ENCODE measurements at places on chromosomes 13 and 19.
A peak's percentile ranks its signal among the peaks of the same experiment; 100 is the strongest.

GRCh38 chr19:5030136-5030820, 61.4 kb downstream of the KDM4B start:
- DNase-seq: no peak

GRCh38 chr13:60540276-60540675, 143.3 kb downstream of the TDRD3 start:
- DNase-seq: no peak

- DNase-seq: no peak
These were observed 52.5 kb downstream of the POSTN start for GRCh38 chr13:37546087-37546486.

DNA sequence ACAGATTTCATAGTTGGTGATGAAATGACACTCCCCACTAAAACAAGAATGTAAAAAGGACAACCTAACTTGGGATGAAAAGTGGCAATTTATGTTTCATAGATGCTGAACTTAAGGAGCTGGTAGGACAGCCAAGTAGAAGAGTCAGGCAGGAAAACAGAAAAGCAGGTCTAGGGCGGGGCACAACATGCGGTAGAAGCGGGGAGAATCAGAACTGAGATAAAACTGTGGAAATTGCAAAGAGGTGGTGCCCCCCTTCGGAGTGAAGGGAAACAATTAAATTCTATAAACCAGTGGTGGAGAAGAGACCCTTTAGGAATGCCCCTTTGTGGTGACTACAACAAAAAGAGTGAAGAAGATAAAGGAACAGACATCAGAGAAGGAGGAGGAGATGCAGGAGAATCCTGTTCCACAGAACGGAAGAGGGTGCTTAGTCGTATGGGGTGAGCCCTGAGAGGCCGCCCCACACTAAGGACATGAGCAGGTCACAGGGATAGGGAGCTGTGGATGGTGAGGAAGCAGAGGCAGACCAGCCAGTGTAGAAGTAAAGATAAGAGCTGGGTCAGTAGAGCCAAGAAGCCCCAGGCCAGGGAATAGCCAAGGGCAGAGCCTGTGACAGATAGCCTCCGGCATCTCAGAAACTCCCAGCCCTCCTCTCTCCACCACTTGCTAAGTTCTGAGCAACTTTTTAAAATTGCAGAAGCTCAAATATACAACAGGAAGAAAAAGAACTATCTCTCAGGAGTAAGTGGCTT, 100.3 kb upstream of the DOCK9 start:
- no peak for DNase-seq

DNA sequence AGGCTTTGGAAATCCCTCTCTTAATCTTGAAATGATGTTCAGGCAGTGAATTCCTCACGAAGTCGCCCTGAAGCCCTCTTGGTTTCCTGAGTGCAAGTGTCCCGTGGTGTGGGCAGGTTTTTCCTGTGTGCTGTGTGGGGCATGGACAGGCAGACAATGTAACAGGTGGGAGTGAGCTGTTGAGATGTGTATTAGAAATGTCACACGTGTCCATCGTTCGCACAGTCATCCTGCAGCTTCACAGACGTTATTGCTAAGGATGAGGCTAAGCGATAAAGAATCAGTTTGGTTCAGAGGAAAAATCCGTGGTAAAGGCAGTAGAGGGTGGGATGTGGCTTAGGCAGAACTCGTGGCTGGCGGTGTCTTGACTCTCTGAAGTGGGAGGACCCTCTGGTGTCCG, 51.7 kb downstream of the SMARCA4 start:
- DNase-seq: no peak

DNA sequence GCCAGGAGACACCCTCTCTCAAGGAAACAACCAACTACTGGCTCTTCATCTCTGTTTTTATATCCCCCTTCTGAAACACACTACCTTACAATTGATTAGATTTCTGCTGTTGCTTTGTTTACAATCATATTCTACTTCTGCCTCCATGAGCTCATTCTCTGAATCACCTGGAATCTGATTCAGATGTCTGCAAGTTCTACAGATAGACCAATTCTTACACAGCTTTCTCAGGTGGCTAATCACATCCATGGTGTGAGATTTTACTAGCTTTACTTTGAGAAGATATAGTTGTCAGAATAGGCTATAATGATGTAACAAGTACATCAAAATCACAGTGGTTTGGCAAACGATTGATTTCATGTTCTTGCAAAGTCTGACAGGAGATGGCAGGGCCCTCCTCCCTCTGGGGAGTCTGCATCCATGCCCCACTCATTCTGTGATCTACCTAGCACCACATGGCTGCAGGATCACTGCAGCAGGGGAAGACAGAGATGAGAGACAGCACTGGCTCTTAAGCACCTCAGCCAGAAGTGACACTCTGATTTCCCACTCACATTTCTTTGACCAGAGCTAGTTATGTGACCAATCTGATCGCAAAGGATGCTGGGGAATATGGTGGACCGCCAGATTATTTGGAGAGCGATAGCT, 243.7 kb downstream of the FOXO1 start:
- DNase-seq: no peak

DNA sequence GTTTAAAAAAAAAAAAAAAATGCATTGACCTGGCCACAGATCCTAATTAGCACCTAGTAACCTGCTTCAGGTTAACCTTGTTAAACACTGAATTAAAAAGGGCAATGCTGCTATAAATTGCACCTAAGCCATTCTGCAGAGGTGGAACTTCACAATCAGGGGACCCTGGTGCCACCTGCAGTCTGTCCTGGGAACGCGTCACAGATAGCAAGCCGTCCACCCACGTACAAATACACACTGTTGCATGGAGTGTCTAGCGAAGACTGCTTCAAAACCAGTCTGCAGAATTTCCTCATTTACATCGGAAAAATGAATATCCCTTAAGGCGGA, 169.3 kb downstream of the COL4A1 start:
- no peak for DNase-seq

DNA sequence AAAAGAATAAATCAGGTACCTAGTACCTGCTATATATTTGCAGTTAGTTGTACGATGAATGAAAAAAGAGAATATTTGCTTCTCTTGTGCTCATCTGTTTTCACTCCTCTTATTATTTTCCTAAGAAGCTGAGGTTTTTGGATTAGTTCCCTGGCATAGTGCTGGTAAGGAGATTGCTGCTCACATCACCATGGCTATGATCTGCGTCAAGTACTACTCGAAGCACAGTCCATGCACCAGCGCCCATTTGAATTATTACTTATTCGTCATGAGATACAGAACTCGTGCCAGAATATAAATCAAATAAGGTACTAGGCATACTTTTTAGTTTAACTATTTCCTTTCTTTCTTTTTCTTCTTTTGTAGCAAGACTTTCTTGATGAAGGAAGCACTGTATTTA, 7.1 kb downstream of the SERTM1 start:
- DNase-seq: no peak

- DNase-seq: no peak
These were observed 132.6 kb downstream of the EFNB2 start for GRCh38 chr13:106402866-106403265.

DNA sequence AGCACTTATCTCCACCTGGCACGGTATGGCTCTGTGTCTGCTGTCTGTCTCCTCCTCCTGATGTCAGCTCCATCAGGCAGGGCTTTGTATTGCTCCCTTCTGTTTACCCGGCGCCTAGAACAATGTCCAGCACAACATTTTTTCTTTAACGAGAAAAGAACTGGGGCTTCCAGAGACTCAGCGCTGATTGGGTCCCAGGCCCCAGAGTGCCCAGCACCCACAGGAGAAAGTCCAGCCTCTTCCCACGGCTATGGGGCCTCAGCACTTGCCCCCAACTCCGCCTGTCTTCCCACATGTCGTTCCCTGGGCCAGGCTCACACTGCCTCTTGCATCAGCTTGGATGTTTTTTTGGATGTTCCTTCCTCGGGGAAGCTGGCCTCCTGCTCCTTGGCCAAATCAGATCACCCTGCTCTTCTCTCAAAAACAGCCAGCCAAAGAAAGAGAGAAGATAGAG, 6.9 kb downstream of the MYPOP start:
- no peak for DNase-seq

- DNase-seq: peak; percentile 96
These were observed 1.3 kb downstream of the HCST start for GRCh38 chr19:35903550-35904179.

- peak; percentile 41 for DNase-seq
These were observed 226.3 kb downstream of the SLC7A1 start for GRCh38 chr13:29369060-29369743.

DNA sequence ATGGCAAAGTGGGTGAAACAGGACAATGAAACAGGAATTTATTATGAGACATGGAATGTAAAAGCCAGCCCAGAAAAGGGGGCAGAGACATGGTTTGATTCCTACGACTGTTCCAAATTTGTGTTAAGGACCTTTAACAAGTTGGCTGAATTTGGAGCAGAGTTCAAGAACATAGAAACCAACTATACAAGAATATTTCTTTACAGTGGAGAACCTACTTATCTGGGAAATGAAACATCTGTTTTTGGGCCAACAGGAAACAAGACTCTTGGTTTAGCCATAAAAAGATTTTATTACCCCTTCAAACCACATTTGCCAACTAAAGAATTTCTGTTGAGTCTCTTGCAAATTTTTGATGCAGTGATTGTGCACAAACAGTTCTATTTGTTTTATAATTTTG, 8.6 kb downstream of the CLN5 start:
- DNase-seq: no peak

DNA sequence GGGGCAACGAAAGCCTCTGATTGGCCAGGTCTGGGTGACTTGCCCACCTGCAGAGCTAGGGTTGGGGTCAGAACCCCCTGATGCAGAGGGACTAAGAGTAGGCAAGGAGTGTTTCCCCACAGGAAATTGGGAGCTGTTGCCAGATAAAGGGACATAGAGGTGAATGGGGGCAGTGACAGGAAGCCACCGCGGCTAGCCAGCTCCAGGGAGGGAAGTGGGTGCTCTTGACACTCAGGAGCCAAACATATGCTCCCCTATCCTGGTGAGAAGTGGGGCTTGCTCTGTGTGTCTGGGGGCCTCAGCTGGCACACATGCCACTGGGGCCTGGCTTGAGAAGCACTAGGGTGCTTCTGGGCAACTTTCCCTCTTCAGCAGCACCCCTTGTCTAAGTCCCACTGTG, 26.0 kb downstream of the WDR88 start:
- peak; percentile 55 for DNase-seq

GRCh38 chr19:4556597-4557127, 2.8 kb downstream of the SEMA6B start:
- no peak for DNase-seq

GRCh38 chr19:30634996-30635975, 263.1 kb downstream of the ZNF536 start:
- DNase-seq: no peak

DNA sequence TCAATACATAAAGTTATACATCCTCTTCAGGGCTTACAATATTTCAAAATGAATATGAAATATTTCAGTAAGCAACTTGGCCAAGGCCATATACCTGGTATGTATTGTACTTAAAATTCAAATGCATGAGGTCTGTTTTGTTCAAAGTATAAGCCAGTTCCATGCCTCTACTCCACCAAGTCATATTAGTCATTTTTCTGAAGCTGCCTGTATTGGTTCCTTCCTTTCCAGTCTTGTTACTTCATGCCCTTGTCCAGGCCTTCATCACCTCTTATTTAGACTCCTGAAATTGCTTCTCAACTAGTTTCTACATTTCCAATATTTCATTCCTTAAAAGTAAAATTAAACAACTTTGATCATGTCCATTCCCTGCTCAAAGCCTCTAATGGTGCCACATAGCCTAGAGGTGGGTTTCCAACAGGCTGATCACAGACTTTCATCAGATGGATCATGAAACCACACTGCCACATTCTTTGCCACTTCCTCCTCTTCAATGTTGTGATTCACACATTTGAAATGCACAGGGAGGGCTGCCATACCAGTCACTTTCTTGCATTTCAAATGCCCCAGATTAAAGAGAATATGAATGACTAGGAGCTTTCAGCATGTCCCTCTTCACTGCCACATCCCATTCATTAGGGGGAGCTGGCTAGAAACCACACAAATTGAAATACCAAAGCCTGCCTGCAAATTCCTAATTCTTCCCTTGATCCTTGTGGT, 424.1 kb upstream of the DACH1 start:
- DNase-seq: peak; percentile 37

DNA sequence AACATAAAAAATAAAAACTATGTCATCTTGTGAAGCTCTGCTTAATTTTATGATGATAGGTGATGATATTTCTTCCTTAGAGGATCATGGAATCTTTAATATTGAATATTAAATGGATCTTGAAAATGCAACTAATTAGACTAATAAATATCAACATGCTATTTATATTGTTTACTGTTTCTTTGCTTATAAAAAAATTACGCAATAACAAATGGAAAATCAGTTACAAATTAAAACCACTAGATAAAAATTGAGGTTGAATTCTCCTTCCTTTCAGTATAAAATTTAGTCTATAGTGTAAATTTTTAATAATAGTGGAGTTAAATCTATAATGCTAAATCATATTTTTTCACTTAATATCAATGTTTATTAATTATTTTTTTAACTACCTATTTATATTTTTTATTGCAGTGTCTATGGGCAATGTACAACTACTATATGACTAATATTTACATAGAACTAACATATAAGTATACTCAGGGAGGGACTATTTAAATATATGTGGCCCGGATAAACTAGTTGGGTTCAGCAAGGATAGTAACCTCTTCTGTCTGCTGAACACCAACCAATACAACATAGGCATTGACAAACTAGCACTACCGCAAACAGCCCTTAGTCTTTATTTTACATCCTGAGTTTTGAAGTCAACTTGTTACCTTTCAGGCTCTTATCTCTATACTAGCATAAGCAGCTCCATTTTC, 628.0 kb downstream of the EFNB2 start:
- DNase-seq: no peak

DNA sequence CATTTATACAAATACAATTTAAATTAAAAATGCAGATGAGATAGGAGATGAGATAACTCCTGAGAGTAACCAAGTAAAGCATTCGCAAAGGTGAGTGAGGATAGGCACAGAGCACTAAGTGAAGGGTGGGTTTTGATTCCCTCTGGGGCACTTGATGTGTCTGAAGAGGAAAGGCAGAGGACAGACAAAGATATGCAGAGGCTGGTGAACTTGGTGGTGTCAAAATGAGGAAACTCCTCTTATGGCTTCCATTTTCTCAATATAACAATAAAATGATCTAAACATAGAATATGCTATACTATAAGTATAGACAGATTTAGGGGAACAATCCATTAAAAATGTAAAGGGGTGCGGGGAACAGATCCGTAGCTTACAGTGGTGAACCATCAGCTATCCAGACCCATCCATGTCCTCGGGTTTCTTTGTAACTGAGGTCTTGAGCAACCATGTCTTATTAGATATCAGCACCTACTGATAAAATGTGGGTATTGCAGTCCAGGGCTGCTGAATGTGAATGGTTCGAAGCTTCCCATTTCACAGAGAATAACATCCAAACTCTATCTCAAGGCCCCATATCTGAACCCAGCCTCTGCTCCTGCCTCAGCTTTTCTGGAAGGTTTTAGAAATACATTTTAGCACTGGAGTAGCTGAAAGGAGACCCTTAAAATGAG, 73.9 kb upstream of the SLC10A2 start:
- peak; percentile 46 for DNase-seq

DNA sequence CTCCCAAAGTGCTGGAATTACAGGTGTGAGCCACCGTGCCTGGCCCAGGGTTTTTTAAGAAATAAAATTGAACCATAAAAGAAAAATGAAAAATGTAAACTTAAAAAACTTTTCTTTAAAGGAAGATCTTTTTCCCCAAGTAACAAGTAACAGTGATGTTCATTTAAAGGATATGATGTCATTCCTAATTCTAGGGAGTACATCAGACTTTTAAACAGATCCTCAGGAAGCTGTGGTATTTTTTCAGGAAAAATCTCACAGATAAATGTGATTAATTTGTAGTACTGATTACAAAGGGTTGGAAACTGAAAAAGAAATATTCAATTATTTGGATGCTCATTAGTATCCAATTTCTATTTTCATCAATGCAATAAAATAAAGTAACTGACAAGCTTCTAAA, 14.6 kb upstream of the EEF1AKMT1 start:
- DNase-seq: no peak
